RKO (cell line): ENCODE measurements at places on chromosomes 11 and 22.

DNA sequence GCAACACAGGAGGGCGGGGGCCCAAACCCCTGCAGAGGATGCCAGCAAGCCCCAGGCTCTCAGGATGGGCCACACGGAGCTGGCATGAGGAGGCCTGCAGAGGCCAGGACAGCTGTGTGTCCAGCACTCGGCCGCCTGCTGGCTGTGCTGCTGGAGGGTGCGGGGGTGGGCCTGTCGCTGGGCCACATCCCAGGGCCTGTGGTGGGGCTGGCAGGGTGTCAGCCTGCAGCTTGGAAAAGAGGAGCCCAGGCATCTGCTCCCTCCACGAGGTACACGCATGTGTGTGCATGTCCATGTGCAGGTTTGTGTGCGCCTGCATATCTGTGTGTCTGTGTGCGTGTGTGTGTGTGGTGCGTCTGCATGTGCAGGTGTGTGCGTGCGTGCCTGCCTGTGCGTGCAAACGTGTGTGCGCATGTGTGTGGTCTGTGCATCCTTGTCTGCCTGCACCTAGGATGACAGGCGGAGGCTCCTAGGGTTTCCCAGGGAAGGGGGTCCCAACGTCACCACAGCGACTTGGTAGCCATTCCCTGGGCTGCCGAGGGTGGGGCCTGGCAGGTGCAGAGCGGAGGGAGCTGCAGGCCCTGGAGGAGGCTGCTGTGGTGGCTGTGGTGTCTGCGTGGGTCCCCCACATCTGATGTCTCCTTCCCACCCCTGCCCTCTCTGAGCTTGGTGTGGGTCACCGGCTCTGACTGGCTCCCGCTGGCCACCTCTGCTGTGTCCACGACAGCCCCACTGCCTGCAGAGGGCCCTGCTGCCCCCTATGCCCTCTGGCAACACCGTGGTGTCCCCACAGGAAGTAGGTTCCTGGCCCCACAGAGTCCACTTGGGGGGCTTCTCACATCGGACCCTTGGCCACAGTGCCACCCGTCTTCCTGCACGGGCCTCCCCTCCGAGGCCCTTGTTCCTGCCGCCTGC, 17.1 kb downstream of the BRSK2 start:
- no peak for DNase-seq

- peak; percentile 52 for DNase-seq
These were observed 33.4 kb upstream of the EIF3D start for GRCh38 chr22:36562261-36562835.

- DNase-seq: peak; percentile 29
These were observed 47.7 kb downstream of the AMOTL1 start for GRCh38 chr11:94815705-94816344.

GRCh38 chr11:63551889-63552266, 11.3 kb downstream of the PLAAT2 start:
- DNase-seq: no peak

GRCh38 chr11:131279654-131280384, 90.6 kb upstream of the NTM start:
- no peak for DNase-seq

GRCh38 chr11:5092821-5093585, 23.6 kb downstream of the OR52E1 start:
- no peak for DNase-seq

DNA sequence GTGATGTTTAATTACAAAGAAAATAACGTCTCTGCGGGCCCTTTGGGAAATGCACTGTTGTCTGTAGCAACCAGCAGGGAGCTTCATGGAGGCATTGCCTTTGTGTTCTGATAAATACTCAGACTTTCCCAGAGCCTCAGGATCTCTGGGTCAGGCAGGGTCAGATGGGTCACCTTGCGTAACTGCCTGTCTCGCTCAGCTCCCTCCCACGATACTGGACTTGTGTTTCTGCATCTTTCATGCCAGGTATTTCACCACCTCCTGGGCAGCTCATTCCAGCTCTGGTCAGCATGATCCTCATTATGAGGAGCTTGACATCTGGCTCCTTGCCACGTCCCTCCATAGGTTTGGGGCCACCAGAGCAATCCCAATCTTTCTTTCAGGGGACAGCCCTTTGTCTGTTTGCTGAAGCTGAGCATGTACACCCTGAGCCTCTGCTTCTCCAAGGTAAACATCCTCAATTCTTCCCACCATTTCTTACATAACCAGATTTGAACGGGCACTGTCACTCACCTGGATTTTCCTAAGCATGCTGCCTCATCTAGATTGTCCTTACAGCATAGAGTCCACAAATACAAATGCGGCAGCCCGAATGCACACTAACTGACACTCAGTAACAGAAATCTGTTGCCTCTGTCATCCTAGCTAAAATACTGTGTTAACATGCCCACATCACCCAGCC, 162.3 kb downstream of the LARGE1 start:
- DNase-seq: no peak
